ENCODE measurements at places on chromosomes 6 and 20. TPM values are rescaled to one million over a fixed set of nuclear protein-coding genes. Genes with fewer than 3 reads are reported as not detected.

GRCh38 chr6:121428872-121429756 is 6.3 kb upstream of the GJA1 start:
- no peak for DNase-seq

GRCh38 chr6:138991206-138991605 is 3.2 kb upstream of the REPS1 start:
- DNase-seq, result no peak

- DNase-seq, result no peak
These were observed at the start of gene LAMA4 for GRCh38 chr6:112253841-112254816. LAMA4 (minus strand) TSS chr6:112254567; CDS start chr6:112254150, 417 bp downstream.

Gene OR2B6
- not detected for total RNA-seq
